ENCODE measurements at places on chromosomes 7 and 10.

DNA sequence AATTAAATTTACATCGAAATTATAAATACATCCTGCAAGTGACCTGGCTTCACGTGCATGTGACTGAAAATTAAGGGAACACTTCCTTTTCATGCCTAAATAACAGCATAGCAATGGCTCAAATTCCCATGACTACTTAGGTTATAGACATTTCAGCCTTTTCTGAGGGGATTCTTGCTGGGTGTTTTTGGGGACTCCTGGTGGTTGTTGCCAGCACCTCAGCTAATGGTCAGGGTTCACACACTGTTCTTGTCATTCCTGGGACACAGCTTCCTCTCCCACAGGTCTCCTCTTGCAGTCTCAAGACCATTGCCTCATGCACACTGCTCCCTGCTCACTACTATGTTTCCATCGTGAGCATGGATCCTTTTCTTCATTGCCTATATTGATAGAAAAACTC is 148.9 kb upstream of the GLI3 start:
- no peak for DNase-seq

- no peak for DNase-seq
These were observed 69.6 kb upstream of the GATA3 start for GRCh38 chr10:7984896-7985295.

DNA sequence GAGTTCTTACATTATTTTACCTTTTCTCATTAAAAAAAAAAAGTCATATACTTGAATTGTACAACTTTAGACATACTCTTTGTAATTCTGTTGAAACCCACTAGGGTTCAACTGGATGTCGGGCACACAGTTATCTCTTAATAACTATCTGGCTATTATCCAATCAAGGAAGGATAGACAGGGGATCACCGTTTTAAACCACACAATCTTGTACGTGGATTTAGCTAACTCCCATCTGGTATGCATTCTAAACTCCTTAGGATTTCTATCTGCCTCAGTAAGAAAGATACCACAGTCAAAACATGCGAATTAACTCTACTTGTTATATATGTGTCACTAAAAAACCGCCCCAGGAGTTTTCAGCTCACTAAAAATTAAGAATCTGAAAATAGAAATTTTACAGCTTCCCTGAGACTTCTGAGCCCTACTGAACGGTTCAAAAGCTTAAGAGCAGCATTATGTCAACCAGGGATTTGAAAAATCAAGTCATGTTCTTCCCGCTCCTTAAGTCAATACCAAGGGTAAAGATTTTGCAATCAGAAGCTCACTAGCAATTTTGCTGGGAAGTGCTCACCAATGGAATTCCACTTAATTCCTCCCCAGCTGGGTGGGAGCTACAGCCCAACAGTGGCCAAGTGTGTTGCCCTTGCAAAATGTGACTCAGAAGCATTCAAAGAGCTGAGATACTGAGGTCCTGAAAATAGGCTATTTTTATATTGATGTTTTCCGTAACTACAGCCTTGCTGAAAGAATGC is 267.0 kb downstream of the FRMD4A start:
- DNase-seq: no peak

DNA sequence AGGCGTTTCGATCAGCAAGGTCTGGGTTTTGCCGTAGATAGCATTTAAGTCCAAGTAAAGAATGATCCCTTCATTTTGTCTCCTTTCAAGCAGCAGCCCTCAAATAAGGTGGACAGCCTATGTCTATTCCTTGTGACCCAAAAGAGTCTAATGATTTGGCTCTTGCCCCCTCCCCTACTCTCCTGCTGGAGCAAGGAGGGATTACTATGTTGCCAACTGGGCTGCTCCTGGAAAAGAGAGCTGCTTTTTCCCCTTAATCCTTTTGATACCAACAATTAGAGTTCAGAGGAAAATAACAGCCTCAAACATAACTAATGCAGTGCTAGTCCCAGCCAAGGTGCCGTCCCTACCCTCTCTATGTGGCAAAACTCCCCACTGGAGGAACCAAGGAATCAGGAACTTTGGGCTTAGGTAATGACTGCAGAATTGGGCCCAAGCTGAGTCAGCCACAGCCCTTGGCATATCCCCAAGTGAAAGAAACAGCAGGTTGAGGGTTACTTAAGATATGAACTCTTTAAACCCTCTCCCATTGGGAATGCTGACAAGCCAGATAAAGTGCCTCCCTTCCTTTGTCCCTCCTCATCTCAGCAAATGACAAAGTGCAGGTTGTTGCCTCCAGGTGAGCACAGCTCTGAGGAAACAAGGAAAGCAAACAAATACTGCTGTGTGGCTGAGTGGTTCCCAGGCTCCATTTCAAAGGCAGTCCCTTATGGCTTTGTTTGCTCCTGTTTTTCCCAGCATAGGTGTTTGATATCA is 643.7 kb downstream of the INHBA start:
- DNase-seq: no peak

DNA sequence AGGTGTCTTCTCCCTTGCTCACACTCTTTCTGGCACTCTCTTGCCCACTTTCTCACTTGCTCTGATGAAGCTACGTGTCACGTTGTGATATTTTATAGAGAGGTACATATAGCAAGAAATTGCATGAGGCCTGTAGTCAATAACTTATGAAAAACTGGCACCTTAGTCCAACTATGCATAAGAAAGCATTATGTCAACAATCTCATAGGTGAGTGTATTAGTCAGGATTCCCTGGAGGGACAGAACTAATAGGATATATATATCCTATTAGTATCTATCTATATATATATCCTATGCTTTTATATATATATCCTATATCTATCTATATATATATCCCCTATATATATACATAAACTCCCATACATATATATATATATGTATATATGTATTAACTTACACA is 18.8 kb upstream of the MDFIC start:
- DNase-seq: no peak

GRCh38 chr7:75971309-75971960 is 23.0 kb downstream of the TMEM120A start:
- DNase-seq: no peak

- DNase-seq: no peak
These were observed 80.2 kb upstream of the GTF2IRD1 start for GRCh38 chr7:74373536-74373935.

GRCh38 chr7:38339953-38340819 is 66.8 kb upstream of the TARP start:
- no peak for DNase-seq

DNA sequence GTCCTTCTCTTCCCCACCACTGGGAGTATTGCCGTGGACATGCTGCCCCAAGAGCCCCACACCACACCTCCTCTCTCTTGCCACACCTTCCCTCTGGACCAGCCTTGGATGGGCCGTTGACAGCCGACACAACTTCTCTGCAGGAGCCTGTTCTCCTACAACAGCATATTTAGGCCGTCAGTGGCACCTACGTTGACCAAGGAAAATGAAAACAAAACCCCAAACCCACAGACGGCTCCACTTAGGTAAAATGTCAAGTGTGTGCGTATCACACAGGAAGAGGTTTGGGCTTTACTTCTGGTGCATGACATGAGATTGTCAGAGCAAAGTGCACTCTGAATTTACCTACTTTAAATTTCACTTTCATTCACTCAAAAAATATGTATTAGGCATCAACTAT is 246.6 kb downstream of the ZMYND11 start:
- DNase-seq: no peak

All from activated CD8-positive, alpha-beta memory T cell treated with anti-CD3 and anti-CD28 coated beads for 1 hour (primary cell).